Stimulated activated CD8-positive, alpha-beta memory T cell treated with anti-CD3 and anti-CD28 coated beads, Interleukin-2, amount 100 ng/mL, for 48 hours (primary cell): ENCODE measurements at places on chromosomes 12 and 14.

GRCh38 chr12:29242921-29243431 is 93.9 kb downstream of the FAR2 start:
- DNase-seq, result no peak

GRCh38 chr12:80763874-80764273 is 47.2 kb downstream of the MYF5 start:
- DNase-seq, result no peak

DNA sequence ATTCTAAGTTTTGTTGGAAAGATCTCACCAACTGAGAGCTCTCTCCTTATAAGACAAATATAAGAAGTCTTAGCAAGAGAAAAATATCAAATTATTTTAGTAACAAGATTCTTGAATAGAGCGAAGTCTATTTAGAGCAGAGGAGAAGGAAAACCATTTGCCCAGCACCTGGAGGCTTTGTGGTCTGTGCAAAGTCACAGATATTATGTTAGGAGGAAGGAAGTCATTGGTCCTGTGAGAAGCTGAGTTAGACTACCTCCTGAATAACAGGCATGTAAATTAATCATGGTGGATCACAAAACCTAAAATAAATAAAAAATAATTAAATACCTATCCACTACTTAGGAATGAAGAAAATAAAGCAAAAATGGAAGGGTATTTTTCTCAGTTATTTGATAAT is 38.4 kb upstream of the ATXN7L3B start:
- DNase-seq, result no peak

DNA sequence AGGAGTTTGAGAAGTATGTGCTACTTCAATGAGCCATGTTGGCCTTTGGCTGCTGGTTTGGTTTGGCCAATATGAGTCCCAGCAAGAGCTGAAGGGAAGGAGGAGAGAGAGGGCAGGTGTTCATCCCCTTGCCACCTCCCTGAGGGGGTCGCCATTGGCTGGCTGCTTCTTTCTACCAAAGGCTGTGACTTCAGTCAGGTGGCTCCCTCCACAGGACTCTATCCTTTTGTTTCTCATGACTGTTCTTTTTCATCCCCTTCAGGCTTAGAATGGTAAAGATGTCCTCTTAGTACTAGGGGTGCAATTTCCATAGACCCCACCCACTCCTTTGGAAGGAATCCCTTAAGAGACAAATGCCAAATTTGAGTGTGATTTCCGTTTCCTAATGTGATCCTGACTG is 31.2 kb upstream of the OTOGL start:
- no peak for DNase-seq

DNA sequence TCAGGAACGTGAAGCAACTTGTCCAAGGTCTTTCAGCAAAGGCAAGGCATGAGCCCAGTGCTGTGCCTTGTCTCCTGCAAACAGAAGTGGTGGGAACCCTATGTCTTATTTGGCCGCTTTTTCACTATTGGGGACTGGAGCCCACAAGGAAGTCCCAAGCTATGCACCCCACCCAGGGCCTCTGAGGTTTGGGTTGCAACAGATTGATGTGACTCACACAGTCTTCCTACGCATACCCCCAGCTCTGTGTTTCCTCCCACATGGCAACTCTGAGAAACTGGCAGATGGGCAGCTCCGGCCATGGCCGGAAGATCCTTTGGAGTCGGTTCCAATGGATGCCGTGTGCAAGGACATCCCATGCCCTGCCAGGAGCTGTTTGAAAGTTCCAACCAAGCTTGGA is 28.3 kb upstream of the CMKLR1 start:
- no peak for DNase-seq

GRCh38 chr14:95527387-95528002 is 7.4 kb upstream of the GLRX5 start:
- no peak for DNase-seq

DNA sequence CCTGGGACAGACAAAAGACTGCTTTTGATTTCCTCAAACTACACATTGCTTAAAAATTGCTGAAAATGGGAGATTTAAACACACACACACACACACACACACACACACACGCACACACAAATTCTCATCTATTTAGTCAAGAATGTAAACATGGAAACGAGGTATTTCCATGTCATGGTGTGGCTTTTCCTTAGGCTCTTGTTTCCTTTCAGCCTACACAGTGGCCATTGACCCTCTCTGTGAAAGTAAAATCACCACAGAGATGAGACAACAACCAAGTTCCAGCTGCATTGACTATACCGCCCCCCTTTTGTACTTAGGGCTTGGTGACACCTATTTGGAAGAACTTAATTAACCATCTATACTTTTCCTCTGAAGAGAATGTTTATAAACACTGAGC is 41.9 kb downstream of the TTC8 start:
- DNase-seq, result no peak

GRCh38 chr12:96422192-96422591 is 22.0 kb upstream of the CDK17 start:
- DNase-seq, result no peak

DNA sequence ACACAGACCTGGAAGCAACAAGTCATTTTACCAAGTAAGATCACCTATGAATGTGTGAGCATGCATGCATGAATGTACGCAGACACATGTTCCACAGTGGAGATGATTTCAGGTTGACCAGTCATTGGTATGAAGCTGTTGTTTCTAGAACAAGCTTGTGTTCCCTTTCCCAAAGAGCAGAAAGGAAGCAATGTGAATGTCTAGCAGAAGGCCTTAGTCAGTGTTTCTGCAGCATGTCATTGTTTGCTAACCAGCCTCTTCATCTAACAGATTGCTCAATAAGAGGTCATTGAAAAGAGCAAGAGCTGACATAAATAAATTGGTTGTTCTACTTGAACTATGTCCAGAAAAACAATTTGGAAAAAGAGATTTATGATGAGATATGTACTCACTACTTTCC is 191.4 kb downstream of the PLCZ1 start:
- no peak for DNase-seq

GRCh38 chr12:115404761-115405470 is 720.9 kb upstream of the TBX3 start:
- no peak for DNase-seq

GRCh38 chr12:8855891-8856290 is 33.5 kb downstream of the A2ML1 start:
- no peak for DNase-seq

DNA sequence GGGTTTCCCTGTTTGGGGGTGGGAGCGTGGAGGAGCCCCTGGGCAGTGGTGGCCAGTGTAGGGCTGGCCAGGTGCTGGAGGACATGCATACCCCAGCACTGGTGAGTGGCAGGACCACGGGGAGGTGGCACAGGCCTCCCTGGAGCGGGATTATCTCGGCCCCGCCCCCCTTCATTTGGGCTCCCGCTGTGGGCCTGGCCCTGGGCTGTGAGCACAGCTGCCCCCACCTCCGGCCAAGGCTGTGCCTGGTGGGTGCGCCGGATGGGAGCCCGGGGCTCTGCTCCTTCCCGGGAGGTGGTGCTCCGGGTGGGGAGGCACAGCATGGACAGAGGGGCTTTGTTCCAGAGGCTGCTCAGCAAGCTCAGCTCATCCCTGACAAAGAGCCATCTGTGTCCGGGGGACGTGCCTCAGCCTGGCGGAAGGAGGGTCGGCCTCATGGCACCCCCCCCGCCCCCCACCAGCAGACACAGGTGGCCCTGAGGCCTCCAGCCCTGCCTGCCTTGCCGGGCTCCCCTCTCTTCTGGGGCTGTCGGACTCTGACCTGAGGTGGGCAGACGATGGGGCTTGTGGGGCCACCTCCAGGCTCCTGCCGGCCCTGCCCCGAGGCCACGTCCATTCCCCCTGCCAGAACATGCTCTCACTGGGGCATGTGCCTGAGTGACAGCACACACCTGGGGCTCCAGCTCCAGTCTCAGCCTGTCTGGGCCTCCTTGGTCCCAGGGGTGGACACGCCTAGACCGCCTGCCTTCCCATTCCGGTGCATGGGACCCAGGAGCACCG is 8.4 kb downstream of the TEDC1 start:
- DNase-seq, result no peak
